Activated naive CD4-positive, alpha-beta T cell treated with anti-CD3 and anti-CD28 coated beads, Interleukin-2, amount 50 U/mL, for 16 hours (primary cell): ENCODE measurements at places on chromosomes 2 and 18.

DNA sequence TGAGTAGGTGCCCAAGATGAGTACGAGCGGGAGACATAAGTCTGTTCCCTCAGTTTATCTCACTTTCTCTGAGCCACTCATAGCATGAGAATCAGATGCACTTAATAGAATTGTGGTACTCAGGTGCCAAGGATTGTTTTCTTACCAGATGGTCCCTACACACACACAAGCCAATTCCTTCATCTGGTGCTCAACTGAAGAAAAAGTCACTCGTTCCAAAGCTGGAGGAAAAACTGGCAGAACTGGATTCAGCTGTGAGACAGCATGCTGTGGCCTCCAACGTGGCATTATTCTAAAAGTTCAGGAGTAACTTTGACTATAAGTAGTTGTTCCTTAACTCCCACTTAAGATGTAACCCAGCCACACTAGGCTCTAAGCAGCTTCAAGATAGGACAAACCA lies 33.4 kb upstream of the ABCA12 start:
- DNase-seq = no peak

DNA sequence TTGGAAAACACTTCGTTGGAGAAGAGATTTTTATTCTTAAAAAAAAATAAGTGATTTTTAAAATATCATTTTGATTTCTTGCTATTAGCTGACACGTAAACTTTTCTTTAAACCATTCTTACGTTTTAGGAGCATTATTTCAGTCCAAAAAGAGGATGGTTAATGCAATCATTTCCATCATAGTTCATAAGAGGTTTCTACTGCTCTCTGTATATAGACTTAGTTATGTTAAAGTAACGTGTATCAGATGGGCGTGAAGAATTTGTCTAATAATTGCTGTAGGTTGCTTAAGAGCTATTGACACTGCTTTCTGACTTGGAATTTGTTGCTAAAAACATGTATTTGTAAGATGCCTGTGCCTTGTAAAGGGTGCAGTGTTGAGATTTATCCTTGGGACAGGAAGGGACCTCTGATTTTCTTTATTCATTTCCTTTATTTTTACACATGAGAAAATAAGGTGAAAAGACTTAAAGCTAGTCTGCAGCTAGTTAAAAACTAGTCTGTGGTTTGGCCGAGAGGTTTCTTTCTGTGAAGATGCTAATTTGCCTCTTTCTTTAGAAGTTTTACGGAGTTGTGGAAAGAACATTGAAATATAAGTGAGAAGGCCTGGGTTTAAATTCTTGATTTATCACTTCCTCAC lies 2.9 kb downstream of the ANKRD12 start:
- DNase-seq = no peak

DNA sequence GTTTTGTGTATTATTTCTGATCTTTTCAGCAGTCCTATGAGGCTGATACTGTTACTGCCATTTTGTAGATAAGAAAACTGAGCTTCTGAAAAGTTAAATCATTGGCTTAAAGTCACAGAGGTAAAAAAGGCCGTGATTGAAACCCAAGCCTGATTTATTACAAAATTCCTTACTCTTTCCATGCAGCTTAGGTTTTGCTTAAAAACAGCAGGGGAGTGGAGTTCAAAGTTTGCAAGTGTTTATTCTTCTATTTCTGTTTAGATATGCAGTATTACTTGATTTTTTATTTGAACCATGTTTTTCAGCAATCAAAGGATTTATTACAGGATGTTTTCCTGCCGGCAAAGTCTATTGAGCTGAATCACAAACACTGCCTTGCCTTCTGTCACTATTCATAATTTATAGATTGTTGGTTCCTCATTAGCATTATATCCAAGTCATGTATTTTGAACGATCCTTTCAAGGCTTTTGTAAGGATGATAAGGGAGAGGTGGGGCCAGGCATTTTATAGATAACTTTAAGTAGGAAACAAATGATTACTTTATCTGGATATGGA lies 31.9 kb upstream of the MSTN start:
- no peak for DNase-seq

GRCh38 chr2:176407706-176408105 lies 138.5 kb downstream of the MTX2 start:
- no peak for DNase-seq

- DNase-seq = no peak
These were observed 401.9 kb downstream of the MEIS1 start for GRCh38 chr2:66836851-66837250.

DNA sequence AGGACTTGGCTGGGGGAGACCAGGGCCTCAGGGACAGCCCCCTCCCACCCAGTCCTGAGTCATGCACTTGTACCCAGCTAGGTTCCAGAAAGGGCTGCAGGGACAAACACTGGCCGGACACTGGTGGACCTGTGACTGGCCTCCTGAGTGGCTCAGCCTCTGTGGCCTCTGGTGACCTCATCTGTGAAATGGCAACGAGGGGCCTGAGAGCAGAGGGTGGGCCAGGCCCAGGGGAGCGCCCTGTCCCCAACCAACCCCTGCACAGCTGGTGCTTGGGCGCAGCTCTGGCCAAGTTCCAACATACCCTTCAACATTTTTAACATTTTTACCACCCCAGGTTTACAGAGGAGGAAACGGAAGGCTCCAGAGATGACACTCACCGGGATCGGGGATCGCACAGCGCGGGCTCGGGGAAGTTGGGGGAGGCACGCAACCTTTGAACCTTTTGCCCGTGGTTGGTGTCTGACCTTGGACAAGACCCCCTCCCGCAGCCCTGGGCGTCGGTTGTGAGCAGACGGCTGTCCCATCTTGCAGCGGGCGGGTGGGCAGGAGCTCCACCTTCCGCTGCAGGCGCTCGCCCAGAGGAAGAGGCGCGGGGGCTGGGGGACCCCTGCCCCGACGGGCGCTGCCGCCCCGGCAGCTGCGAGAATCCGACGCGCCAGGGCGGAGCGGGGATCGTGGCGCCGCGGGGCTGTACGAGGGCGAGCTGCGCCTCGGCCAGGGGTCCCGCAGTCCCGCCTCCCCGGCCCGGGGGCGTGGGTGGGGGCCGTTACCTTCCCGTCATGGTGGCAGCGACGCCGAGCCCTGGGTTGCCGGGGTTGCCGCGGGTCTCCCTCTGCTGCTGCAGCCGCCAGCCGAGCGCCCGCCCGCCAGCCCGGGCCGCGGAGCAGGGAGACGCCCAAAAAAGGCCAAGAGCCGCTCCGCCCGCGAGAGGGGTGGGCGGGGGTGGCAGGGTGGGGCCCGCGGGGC lies 805 bp downstream of the LIMS2 start:
- DNase-seq = peak; percentile 34

DNA sequence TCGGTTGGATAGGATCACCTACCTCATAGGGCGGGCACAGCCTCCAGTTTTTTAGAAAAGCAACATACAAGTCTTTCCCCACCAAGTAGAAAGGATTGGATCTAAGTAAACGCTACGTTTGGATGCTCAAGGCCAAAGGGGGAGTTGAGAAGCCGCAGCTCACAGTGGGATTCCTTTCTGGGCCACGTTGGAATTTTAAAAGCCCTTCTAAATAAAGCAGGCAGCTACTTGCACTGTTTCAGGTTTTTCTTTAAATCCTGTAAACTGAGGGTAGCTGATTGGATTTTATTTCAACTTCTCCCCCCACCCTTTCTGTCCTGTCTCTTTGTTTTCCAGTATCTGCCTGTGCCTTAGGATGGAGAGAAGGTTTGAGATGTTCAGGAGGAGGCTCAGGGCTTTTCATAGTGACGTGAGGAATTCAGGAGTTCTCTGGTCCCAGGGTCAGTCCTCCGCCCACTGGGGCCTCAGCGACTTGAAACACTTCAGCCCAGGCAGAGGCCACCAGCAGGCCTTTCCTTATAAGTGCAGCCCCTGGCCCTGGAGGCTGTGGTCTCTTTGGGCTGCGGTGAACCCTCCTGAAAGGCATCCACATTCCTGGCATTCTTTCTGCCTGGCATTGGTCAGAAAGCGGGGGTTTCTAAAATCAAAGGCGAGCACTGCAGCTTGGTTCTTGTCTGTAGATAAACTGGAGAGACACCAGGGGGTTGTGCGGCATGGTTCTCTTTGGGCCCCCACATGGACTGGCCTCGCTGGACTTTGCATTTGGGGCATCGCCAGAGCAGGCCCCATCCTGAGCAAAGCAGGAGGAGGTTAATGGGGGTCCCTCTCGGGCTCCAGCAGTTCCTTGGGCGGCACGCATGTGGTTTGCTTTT lies 44.5 kb downstream of the SH3BP4 start:
- DNase-seq = no peak

- no peak for DNase-seq
These were observed 46.5 kb upstream of the NFU1 start for GRCh38 chr2:69483696-69484095.

DNA sequence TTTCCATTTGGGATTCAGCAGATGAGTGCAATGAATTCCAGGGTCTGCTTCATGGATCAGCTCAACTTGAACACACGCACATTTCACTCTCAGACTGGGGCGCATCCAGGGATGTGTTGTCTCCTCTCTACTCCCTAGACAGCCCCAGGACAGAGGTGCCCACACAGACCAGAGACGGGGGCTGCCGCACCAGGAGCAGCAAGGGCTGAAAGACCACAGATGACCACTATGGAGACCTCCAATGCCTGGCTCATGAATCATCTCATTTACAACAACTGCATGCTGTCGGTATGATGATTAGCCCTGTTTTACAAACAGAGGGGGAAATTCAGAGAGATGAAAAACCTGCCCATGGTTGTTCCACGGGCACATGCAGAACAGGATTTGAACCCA lies 63.1 kb downstream of the CYP26B1 start:
- DNase-seq = no peak

DNA sequence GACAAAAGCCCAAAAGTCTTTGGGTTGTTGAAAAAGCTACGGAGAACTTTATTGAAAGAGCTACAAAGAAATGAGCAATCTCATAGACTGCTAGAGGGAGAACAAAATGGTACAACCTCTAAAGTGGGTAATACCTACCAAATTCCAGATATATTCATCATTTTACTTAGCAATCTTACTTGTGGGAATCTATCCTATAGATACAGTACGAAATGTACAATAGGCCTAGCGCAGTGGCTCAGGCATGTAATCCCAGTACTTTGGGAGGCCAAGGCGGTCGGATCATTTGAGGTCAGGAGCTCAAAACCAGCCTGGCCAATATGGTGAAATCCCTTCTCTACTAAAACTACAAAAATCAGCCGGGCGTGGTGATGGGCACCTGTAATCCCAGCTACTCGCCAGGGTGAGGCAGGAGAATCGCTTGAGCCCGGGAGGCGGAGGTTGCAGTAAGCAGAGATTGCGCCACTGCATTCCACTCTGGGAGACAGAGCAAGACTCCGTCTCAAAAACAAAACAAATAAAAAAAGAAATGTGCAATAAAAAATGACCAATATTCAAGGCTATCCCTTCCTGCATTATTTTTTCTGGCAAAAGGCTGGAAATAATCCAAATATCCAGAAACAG lies 10.1 kb downstream of the EXOC6B start:
- no peak for DNase-seq

DNA sequence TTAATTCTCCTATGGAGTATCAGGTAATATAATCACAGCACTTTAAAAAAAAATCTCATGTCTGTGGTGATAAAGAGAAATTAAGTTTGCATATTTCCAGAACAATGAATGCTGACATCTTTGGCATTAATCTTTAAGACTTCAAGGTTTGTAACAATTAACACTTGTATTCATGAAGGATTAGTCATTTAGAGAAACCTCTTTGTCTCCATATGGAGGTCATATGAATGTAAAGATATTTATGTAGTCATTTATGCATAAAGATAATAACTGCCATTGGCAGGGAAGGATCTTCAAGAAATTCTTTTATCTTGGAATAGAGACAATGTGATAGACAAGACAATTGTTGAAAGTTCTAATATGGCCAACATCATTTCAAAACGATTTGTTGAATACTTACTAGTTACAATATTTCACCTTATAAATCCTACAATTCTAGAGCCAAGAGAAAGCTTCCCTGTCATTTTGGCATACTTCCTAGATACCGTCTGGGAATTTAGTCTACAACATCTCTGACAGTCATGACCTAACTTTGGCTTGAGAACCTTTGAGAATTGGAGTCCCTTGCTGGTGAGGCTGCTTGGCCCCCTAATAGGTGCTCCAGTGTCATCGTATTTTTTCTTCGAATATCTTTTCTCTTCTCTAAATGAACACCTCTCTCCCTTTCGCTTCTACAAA lies 33.6 kb downstream of the RASGRP3 start:
- DNase-seq = no peak

- no peak for DNase-seq
These were observed 318.7 kb upstream of the ATP5MC3 start for GRCh38 chr2:175500255-175500654.

DNA sequence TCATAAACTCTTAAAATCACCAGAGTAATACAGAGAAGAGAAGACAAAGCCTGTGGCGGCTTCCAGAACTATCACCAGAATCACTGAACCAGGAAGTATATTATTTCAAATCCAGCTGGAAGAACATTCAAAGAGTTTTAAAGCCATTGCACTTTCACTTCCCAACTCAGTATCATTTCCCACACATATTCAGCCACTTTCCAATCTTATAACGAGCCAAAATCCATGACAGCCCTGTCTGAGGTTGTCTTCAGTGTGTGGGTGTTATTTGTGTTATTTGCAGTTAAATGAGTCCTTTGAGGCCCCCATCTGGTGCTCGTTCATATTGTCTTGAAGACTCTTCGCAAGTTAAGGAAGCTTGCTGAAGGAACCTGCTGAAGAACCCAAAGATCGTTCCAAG lies 559.9 kb downstream of the TSN start:
- no peak for DNase-seq

GRCh38 chr2:58460670-58461069 lies 219.5 kb upstream of the FANCL start:
- DNase-seq = no peak

GRCh38 chr18:79315596-79315995 lies 80.1 kb upstream of the NFATC1 start:
- no peak for DNase-seq

DNA sequence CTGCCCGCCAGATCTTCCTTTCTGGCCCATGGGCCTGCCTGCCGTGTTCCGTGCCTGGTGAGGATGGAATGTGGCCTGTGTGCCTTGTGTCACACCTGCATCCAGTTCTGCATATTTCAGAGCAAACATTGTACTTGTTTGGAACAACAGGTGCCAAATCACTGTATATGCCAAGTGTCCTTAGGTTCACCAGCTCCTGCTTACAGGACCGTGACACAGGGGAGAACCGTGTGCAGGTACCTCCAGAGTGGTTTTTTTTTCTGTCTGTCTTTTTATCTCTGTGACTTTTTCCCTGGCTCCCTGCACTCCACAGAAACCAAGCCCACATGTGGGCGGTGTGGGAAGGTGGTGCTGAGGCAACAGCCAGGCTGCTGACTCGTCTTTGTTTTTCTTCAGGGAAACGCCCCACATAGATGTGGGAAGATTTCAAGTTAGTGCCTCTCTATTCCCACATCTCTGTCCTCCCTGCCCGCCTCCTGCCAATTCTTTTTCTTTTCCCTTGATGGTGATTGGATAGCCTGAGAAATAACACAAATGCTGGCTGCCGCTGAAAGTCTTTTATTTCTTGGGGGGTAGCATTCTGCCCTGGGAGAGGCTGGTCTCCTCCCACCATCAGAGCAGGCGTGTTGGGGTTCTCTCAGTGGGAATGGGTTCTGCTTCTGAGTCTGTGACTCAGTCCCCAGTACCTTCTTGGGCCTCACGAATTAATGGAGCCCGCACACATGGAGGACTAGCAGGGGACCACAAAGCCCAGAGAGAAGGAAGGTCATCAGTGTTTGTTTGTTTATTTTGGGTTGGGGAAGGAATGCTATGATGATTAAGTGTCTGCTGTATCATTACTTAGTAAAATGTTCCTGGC lies 21.4 kb downstream of the GRHL1 start:
- no peak for DNase-seq
